T1000 (cell line): ENCODE measurements at places on chromosomes 1 and 21.

- no peak for DNase-seq
Observed at GRCh38 chr1:55673416-55673815, 458.3 kb upstream of the USP24 start.

GRCh38 chr1:223864084-223864483 lies 18.3 kb upstream of the TP53BP2 start:
- no peak for DNase-seq

GRCh38 chr1:151843398-151843797 lies 3.8 kb upstream of the C2CD4D start:
- no peak for DNase-seq

GRCh38 chr1:239758756-239759155 lies 332.9 kb upstream of the FMN2 start:
- no peak for DNase-seq

DNA sequence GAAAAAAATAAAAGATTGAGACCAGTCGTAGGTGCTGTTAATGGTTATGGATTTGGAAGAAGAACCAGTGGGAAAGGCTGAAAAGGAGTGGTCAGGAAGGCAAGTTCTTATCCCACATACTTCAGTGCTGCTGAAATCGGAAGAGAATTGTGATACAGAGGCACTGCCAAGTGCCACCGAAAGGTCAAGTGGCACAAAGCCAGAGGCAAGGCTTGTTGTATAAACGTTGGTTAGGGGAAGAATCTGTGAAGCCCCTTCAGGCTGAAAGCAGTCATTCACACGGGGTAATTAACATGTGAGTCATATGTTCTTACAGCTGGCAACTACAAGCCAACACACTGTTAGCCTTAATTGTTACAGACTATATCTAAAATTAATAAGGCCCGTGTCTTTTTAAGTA lies 48.8 kb downstream of the ZBTB40 start:
- no peak for DNase-seq

DNA sequence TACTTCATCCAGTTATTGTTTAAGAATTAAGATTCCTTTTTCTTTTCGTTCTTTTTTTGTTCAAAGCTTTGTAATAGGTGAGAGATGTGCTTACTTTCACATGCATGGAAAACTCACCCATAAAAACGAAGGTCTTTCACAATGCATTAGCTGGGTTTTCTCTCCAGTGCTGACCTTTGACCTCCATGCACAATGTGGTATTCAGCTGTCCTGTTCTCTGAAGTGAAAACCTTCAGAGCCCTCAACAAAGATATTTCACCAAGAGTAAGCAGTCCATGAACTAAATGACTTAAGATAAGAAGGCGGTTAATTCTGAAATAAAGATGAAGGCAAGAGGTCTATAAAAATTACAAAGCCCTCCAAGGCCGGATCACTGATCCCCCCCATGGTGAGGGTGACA lies 77.1 kb upstream of the IPO9 start:
- DNase-seq: no peak

GRCh38 chr1:37868466-37868865 lies 9.1 kb upstream of the MTF1 start:
- no peak for DNase-seq

GRCh38 chr1:201286445-201286844 lies 3.1 kb downstream of the PKP1 start:
- no peak for DNase-seq

GRCh38 chr1:19348441-19349198 lies 36.5 kb downstream of the SLC66A1 start:
- no peak for DNase-seq

GRCh38 chr1:107405236-107405635 lies 264.4 kb downstream of the NTNG1 start:
- no peak for DNase-seq

DNA sequence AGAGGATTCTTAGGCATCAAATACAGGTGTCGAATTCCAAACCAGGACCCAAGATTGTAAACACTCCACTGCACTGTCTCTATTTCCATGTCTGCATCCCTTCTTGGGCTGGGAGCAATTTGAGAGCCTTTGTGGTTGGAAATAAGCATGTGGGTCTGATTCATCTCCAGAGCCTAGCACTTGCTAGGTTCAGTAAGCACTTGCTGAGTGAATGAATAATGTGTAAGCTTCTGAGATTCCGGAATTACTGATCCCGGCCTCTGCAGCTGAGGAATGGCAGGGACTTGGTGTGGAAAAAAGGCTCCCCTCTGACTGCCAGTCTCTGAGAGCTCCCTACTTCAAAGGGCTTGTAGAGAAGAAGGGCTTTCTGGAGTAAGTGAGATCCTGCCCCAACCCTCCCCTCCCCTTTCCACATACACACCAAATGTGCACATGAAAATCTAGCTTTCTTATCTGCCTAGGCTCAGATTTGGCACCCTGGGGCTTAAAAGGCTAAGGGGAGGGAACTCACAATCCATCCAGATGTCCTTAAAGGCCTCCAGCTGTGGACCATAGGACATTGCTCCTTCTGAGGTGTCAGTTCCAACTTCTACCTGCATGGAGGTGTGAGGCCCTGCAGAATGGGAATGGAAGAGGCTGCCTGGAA lies 39.6 kb upstream of the TRABD2B start:
- DNase-seq: no peak

- no peak for DNase-seq
Observed at GRCh38 chr1:167629681-167630567, at the start of gene RCSD1. TSS of gene RCSD1 (plus strand) at chr1:167630232. CDS start at chr1:167630424, 192 bp downstream.

GRCh38 chr1:42456754-42457089 lies 379 bp downstream of the PPCS start:
- DNase-seq: no peak

GRCh38 chr1:241408170-241408569 lies 51.2 kb upstream of the RGS7 start:
- no peak for DNase-seq

DNA sequence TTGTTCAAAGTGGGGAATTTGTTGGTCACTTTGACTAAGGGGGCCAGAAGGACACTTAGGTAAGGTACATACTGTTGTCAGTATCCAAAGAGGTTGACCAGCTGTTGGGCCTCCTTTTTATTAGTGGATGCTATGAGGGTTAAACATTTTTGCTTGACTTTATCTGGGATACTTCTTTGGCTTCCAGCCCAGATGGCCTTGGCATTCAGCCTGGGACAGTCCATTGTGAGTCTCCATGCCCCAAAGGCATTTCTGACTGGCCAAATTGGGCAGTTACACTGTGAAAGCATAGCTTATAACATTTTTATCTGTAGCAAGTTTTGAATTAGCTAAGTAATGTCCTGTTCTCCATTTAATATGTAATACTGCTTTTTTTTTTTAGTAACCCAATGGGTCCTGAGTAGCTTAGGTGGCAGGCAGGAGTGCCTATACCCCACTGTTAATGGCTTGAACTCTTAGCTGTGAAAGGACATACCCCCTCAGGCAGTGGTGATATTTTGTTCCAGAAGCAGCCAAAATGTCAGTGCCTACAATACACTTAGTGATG lies 35.4 kb upstream of the CD1D start:
- DNase-seq: peak; percentile 68
